Osteocyte (in vitro differentiated cells): ENCODE measurements at places on chromosomes 12 and 14. TPM values are rescaled to one million over a fixed set of nuclear protein-coding genes. Genes with fewer than 3 reads are reported as not detected.

- peaks cover 33% of the 10 kb centered on the region for H3K27me3 ChIP-seq
- H3K27ac ChIP-seq, result no peak overlapping the region
- H3K36me3 ChIP-seq, result no peaks in the 10 kb centered on the region
- no peak overlapping the region for H3K4me3 ChIP-seq
Observed at GRCh38 chr14:53260286-53260685, 107.2 kb upstream of the DDHD1 start.

The PUS1 gene
- total RNA-seq, result 18.8 and 19.5 TPM in 2 replicates

GRCh38 chr14:104496095-104496494, 83.5 kb upstream of the C14orf180 start:
- H3K27me3 ChIP-seq, result peaks cover 11% of the 10 kb centered on the region
- no peak overlapping the region for H3K27ac ChIP-seq
- no peak for DNase-seq
- no peaks in the 10 kb centered on the region for H3K4me1 ChIP-seq

GRCh38 chr12:53984901-53985691, at the start of gene HOXC10:
Gene HOXC10, plus strand, starts transcription at chr12:53985146. Its CDS starts 114 bp downstream, at chr12:53985260.
- no peak within 1 kb of the TSS for H3K27ac ChIP-seq
- no peaks in the 10 kb centered on the region for H3K36me3 ChIP-seq
- H3K4me1 ChIP-seq, result peaks cover 16% of the 10 kb centered on the region
- H3K4me3 ChIP-seq, result no peak within 1 kb of the TSS
- peaks cover 95% of the 10 kb centered on the region for H3K27me3 ChIP-seq

DNA sequence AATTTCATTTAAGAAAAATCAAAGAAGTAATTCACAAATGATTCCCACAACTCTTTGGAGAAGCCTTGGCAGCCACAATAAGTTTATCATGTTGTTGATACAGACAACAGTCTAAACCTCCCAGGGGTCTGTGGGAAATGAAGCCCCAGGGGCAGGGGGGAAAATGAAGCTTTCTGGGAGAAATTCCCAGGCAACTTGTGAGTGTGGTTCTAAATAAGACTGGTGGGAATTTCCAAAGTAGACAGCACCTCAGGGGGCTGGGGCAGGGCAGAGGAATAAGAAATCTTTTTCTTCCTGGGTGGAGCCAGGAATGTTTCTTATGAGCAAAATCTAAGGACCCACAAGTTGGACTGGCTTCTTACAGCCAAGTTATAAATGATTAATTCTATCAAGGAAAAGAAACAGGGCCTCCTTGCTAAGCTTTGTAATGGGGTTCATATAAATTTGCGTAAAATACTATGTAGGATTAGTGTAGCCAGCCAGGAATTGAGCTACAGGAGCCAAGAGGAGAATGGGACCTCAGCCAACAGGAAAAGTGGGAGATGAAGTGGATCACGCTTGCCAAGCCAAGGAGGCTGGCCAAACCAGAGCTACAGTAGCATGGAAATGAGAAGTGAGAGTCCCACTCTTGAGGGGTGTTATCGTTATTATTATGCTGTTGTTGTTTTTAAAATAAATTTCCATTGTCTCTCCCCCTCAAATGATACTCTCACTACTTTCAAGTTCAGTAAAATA, 182.9 kb upstream of the FAR2 start:
- peak overlapping the region; percentile 53 for H3K27ac ChIP-seq
- no peaks in the 10 kb centered on the region for H3K27me3 ChIP-seq
- H3K36me3 ChIP-seq, result no peaks in the 10 kb centered on the region
- DNase-seq, result no peak
- no peak overlapping the region for H3K4me3 ChIP-seq
- H3K4me1 ChIP-seq, result peaks cover 21% of the 10 kb centered on the region

- no peaks in the 10 kb centered on the region for H3K4me1 ChIP-seq
- no peak overlapping the region for H3K27ac ChIP-seq
- H3K27me3 ChIP-seq, result peaks cover 32% of the 10 kb centered on the region
- no peak for DNase-seq
- no peaks in the 10 kb centered on the region for H3K36me3 ChIP-seq
- H3K4me3 ChIP-seq, result no peak overlapping the region
Observed at GRCh38 chr14:79180656-79181055, 1010.5 kb downstream of the NRXN3 start.

DNA sequence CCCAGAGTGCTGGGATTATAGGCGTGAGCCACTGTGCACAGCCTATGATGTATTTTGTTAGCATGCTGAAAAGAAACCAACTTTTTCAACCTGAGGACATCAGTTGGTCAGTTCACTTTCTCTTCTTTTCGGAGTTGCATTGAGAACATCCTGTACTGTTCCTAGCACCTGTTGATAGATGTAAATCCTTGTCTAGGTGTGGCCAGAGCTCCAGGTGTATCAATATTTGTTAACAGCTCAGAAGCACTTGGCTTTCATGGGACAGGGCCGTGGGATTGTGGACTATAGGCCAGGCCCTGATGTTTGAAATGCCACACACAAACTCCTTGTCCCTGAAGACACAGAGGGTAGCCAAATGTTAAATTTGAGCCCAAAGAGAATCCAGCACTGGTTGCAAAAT, 14.9 kb downstream of the HCAR2 start:
- no peaks in the 10 kb centered on the region for H3K27me3 ChIP-seq
- H3K27ac ChIP-seq, result no peak overlapping the region
- no peaks in the 10 kb centered on the region for H3K36me3 ChIP-seq
- no peak overlapping the region for H3K4me3 ChIP-seq
- H3K4me1 ChIP-seq, result no peaks in the 10 kb centered on the region
- DNase-seq, result no peak

The RAB15 gene
- total RNA-seq, result 27.5 and 27.6 TPM in 2 replicates

DNA sequence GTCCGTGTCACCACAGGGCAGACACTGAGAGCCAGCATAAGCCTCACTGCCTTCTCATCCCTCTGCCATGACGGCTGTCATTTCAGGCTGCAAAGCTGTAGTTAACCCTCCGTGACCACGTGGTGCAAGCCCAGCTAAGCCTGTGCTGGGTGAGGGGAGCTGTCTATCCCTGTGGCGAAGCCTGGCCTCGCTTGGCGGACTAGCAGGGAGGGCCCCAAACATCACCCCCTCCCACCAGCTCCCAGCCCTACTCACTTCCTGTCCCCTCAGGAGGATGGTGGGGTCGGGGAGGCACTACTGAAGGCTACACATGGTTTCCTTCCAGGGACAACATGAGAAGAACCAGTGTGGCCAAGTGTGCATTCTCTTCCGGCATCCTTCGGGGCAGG, 88.2 kb downstream of the CHGA start:
- no peaks in the 10 kb centered on the region for H3K27me3 ChIP-seq
- peaks cover 62% of the 10 kb centered on the region for H3K4me1 ChIP-seq
- no peak for DNase-seq
- no peaks in the 10 kb centered on the region for H3K36me3 ChIP-seq

DNA sequence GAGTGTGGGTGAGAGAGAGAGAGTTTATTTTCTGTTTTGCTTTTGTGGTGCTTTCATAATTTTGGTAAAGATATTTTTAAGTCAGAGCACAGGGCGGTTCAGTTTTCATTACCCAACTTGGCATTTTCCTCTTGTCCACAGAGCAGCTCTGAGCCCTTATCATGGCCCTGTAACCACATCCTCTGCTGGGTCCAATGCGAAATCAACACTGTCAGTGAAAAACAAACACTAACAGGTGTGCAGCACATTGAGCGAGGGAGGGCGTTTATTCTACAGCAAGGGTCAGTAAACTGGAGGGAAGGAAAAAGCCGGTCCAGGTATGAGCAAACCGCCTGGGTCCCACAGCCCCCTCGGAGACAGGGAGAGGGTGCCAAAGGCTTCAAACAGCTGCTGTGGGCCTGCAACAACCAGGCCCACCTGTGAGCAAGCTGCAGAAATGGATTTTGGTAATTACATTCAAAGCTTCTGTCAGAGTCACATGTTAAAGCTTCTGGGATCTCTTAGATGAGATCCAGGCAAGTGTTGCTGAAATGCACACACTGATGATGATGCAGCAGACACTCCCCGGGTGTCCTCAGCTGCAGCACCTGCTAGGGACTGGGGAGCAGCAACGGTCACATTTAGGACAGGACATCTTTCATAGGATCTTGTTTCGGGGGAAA, 132.7 kb upstream of the DYRK2 start:
- H3K4me1 ChIP-seq, result peaks cover 4% of the 10 kb centered on the region
- no peak overlapping the region for H3K27ac ChIP-seq
- no peaks in the 10 kb centered on the region for H3K36me3 ChIP-seq
- no peak overlapping the region for H3K4me3 ChIP-seq
- H3K27me3 ChIP-seq, result peaks cover 4% of the 10 kb centered on the region

The OAS1 gene
- total RNA-seq, result 0.48 TPM in 1 of 2 replicates, not detected in the other

The GALNT8 gene
- total RNA-seq, result 0.16 and 0.21 TPM in 2 replicates

DNA sequence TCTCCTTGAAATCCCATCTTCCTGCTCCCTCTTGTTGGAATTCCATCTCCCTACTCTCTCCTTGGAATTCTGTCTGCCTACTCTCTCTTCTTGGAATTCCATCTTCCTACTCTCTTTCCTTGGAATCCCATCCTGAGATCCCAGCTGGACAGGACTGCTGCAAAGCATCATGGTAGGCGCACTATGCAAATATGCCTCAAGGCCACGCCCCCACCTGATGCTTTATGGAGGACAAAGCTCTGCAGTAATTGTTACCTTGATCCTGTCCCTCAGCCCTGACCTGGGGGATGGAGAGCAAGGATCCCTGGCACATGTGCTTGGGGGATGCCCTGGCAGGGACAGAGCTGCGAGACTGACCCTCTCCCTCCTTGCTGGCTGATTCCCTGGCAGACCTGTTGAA, 185.6 kb downstream of the TBX5 start:
- no peaks in the 10 kb centered on the region for H3K27me3 ChIP-seq
- H3K4me1 ChIP-seq, result no peaks in the 10 kb centered on the region
- DNase-seq, result no peak

DNA sequence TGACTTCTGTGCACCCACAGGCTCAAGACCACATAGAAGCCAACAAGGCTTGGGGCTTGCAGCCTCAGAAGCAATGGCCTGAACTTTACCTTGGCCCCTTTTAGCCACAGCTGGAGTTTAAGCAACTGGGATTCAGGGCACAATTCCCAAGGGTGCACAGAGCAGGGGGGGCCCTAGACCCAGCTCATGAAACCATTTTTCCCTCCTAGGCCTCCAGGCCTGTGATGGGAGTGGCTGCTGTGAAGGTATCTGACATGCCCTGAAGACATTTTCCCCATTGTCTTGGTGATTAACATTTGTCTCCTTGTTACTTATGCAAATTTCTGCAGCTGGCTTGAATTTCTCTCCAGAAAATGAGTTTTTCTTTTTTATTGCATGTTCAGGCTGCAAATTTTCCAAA, 21.9 kb downstream of the GABARAPL1 start:
- H3K4me3 ChIP-seq, result no peak overlapping the region
- H3K36me3 ChIP-seq, result peaks cover 3% of the 10 kb centered on the region
- no peaks in the 10 kb centered on the region for H3K27me3 ChIP-seq
- no peak for DNase-seq

GRCh38 chr12:109736552-109737108, 23.0 kb downstream of the FAM222A start:
- H3K36me3 ChIP-seq, result no peaks in the 10 kb centered on the region
- peaks cover 12% of the 10 kb centered on the region for H3K4me1 ChIP-seq
- no peak overlapping the region for H3K27ac ChIP-seq
- peaks cover 11% of the 10 kb centered on the region for H3K27me3 ChIP-seq
- DNase-seq, result no peak

The TAS2R7 gene
- total RNA-seq, result not detected in 2 replicates

DNA sequence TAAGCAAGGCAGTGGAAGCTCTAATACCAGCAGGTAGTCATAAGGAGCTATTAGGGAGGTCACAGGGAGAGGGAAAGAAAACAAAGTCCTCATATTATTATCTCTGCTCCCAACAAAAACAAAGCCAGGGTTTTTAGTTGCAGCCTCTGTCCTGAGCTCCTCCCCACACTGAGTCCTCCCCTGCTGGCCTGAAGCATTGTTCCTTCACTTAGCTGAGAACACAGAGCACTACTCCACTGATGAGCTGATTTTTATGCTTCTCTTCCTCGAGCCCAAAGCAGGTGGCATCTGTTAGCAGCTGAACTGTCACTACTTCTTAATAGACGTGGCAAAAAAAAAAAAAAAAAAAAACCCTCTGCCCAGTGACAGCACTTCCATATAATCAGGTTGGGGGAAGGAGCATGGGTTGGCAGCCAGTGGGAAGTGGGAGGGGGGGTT, 10.5 kb upstream of the STAC3 start:
- no peak overlapping the region for H3K27ac ChIP-seq
- no peak overlapping the region for H3K4me3 ChIP-seq
- H3K36me3 ChIP-seq, result peaks cover 28% of the 10 kb centered on the region
- H3K4me1 ChIP-seq, result peaks cover 2% of the 10 kb centered on the region
- no peak for DNase-seq

DNA sequence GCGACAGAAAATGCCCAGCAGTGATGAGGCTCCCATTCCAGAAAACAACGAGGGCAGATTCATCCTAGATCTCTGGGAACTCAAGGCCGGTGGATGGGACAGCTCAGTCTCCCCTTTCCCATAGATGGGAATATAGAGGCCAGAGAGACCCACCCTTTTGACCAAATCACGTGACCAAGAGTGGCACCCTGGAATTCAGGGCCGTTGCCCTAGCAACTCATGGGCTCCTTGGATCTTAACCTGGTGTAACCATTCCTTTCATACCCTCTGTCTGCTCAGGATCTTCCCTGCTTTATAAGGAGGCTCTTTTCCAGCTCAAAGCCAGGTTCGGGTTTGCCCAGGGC, 8.4 kb upstream of the LRTM2 start:
- peaks cover 26% of the 10 kb centered on the region for H3K27me3 ChIP-seq
- H3K4me3 ChIP-seq, result no peak overlapping the region
- H3K27ac ChIP-seq, result no peak overlapping the region

DNA sequence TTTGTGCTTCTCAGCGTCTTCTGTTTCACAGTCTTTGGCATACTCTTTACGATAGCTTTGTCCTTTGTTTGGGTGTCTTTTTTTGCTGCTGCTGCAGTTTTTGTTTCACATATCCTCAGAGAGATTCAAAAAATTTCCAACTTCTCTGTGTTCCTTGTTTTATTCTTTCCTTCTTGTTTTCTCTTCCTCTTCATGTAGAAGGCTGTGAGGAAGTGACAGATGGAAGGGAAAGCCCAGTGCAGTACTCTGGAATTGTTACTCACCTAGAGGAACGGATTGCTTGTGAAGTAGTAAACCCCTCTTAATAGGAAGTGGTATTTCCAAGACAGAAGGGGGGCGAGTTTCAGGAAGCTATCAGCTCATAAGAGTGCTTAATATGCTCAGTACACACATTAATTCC, 1.7 kb downstream of the CREBL2 start:
- no peak for DNase-seq
- no peaks in the 10 kb centered on the region for H3K27me3 ChIP-seq
- H3K27ac ChIP-seq, result peak overlapping the region; percentile 51
- H3K4me1 ChIP-seq, result peaks cover 26% of the 10 kb centered on the region

The G2E3 gene
- 21.3 and 24.7 TPM in 2 replicates for total RNA-seq

The VDR gene
- 1.9 and 2.7 TPM in 2 replicates for total RNA-seq
